Upper lobe of left lung (tissue), 6 donors: ENCODE measurements at places on chromosomes 12 and 14. TPM values are rescaled to one million over a fixed set of nuclear protein-coding genes. Genes with fewer than 3 reads are reported as not detected.

DNA sequence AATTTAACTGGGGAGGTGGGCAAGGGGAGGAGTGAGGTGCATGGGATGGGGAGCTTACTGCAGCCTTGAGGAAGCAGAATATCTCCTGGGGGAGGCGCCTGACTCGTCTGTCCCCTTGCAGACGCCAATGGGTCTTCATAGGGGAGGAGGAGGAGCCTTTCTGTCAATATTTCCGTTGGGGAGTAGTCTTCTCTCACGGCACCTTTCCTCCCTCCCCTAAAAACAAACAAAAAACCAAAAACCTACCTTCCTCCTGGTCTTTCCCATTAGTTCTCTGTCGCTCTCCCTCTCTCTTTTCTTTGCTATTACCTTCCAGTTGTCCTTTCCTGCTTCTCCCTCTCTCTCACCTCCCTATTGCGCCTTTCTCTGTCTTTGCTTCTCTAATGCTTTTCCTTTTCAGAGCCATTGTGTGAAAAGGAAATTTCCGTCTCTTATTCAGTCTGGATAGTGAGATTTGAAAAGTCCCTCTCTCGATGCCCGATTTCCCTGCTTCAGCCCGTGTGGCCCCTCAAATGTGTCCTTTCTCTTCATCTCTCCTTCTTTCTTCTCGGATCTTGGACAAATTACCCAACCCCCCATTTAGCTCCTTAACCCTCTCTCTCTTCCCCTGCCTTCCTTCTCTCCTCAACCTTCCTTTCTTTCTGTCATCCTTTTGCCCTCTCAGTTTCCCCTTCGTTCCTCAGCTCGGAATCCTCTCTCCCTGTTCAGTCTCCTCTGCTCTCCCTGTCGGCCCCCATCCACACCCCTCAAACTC is 5.9 kb downstream of the GPR84 start:
- no peak for DNase-seq

FGF6 gene
- not detected for total RNA-seq

HHIPL1 gene
- 0.61 TPM for total RNA-seq

SLC7A8 gene
- 44.5 TPM for total RNA-seq

RDH12 gene
- total RNA-seq, result 0.17 TPM

PTCSC3 gene
- 0.83 TPM for total RNA-seq

TBC1D30 gene
- total RNA-seq, result 18.0 TPM
